ENCODE measurements at places on chromosomes 12 and 14.

DNA sequence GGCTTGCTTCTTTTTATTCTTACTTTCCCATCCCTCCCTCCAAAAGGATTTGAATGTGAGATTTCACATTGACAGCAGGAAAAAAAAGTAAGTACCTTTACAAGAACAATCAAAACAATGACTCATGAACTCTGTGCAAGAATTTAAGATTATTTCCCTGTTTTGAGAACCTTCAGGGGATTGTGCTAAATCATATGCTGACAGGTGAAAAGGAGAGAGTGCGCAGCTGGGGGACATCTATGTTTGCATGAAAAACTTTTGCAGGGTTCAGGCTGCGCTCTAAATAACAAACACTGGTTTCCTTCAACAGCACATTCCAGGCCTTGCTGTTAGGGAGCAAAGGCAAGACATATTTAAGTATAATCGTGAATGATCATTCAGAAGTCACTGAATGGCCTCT is 27.3 kb downstream of the RERG start:
- no peak for DNase-seq

- no peak for DNase-seq
Observed at GRCh38 chr12:8065991-8066594, at the start of gene C3AR1. TSS of gene C3AR1 (minus strand) at chr12:8066359. CDS start at chr12:8060185, 6,174 bp downstream.

- no peak for DNase-seq
Observed at GRCh38 chr12:67155863-67156262, 113.3 kb upstream of the CAND1 start.

- DNase-seq, result no peak
Observed at GRCh38 chr14:77031759-77032490, 3.4 kb upstream of the IRF2BPL start.

- DNase-seq, result no peak
Observed at GRCh38 chr12:27790179-27790578, 10.1 kb upstream of the MANSC4 start.

GRCh38 chr12:95634622-95635621 is 83.6 kb upstream of the USP44 start:
- DNase-seq, result no peak

DNA sequence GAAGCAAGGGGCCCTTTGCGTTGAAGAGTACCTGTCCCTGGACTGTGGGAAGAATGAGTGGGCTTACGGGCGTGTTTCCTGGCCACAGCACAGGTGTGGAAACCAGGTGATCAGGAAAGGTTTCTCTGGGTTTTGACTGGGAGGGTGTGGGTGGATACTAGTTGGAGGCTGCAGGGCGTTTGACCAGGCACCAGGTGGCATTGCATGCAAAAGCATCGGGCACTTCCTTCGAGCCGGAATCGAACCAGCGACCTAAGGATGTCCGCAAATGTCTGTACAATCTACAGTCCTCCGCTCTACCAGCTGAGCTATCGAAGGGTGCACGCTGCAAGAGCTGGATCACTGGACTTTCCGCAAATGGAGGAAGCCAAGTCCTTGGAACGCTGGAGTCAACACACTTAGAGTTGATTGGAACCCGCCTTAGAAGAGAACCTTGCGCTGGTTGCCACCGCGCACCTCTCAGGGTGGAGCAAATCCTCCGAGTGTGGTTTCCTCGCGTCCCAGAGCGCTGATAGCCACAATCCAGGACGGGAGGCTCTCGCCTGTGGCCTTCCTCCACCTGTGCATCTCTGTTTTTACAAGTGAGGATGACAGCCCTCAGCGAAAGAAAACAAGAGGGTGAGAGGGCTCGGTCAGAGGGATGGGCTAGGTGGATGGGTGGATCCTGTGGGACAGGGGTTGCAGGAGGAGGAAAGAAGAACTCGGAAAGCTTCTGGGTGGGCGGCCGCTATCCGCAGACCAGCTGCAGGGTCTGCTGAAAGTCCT is 21.2 kb upstream of the RNASE4 start:
- no peak for DNase-seq
